ENCODE measurements at places on chromosomes 13 and 19.

- H3K27ac ChIP-seq = no peak overlapping the region
- H3K4me1 ChIP-seq = no peaks in the 10 kb centered on the region
- H3K36me3 ChIP-seq = no peaks in the 10 kb centered on the region
These were observed 3.3 kb upstream of the CEACAM7 start for GRCh38 chr19:41691268-41691970.

GRCh38 chr13:19864024-19864745 lies 736 bp upstream of the ZMYM5 start:
- H3K27me3 ChIP-seq = no peaks in the 10 kb centered on the region
- peaks cover 35% of the 10 kb centered on the region for H3K4me1 ChIP-seq
- peaks cover 15% of the 10 kb centered on the region for H3K36me3 ChIP-seq
- peak overlapping the region; percentile 91 for H3K4me3 ChIP-seq
- peak overlapping the region; percentile 97 for H3K27ac ChIP-seq

DNA sequence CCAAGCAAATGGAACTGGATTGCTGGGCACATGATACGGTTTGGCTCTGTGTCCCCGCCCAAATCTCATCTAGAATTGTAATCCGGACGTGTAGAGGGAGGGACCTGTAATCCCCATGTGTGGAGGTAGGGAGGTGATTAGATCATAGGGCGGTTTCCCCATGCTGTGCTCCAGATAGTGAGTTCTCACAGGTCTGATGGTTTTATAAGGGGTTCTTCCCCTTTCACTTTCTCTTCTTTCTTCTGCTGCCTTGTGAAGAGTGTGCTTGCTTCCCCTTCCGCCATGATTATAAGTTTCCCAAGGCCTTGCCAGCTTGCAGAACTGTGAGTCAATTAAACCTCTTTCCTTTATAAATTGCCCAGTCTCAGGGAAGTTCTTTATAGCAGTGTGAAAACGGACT lies 32.6 kb upstream of the MTIF3 start:
- peaks cover 3% of the 10 kb centered on the region for H3K27me3 ChIP-seq
- DNase-seq = no peak
- peaks cover 10% of the 10 kb centered on the region for H3K4me1 ChIP-seq

DNA sequence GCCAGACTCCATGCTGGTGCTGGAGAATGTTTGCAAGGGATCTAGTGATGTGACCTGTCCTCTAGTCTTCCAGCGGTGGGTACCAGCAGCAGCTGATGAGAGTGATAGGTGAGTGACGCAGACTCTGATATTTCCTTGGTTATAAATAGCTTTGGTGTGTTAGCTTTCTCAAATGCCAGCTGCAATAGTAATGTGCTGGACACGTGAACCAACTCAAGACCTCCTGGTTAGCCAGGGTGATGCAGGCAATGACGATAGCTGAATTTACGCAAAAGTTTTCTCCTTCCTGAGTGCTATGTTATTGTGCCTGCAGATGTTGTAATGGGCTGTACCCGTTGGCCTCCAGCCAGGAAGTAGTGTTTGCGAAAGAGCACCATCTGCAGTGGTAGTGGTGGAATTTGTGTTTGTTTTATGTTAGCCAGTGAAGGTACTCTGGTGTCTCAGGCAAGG lies 129.5 kb downstream of the CYSLTR2 start:
- H3K4me3 ChIP-seq = no peak overlapping the region
- no peak for DNase-seq
- peaks cover 6% of the 10 kb centered on the region for H3K36me3 ChIP-seq
- H3K27ac ChIP-seq = no peak overlapping the region

- H3K36me3 ChIP-seq = peaks cover 3% of the 10 kb centered on the region
- H3K4me3 ChIP-seq = no peak overlapping the region
- H3K4me1 ChIP-seq = no peaks in the 10 kb centered on the region
- no peak for DNase-seq
- H3K27me3 ChIP-seq = peaks cover under 1% of the 10 kb centered on the region
These were observed 22.3 kb upstream of the CYSLTR2 start for GRCh38 chr13:48631441-48631840.

DNA sequence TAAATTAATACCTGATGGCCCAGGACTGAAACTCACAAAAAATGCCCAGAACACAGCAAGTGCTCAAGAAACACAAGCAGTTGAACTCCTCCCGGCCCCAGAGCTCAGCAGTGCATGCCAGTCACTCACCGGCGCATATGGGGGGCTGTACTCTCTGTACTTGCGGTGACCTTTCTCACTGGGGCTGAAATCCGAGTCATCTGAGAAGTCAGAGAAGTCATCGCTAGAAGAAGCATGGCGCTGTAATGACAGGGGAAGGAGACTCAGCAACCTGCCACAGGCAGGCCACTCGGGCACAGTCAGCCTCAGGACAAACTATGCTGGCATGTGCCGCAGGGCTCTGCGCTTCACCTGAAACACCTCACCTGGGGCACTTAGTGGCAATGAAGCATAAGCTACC lies 19.7 kb downstream of the ZC3H4 start:
- peak overlapping the region; percentile 90 for H3K27ac ChIP-seq
- H3K4me1 ChIP-seq = peaks cover 83% of the 10 kb centered on the region
- DNase-seq = peak; percentile 87
- peak overlapping the region; percentile 81 for H3K4me3 ChIP-seq

- no peak overlapping the region for H3K4me3 ChIP-seq
- H3K27me3 ChIP-seq = no peaks in the 10 kb centered on the region
- peaks cover 4% of the 10 kb centered on the region for H3K4me1 ChIP-seq
- H3K36me3 ChIP-seq = peaks cover 3% of the 10 kb centered on the region
These were observed 1.5 kb downstream of the ACP4 start for GRCh38 chr19:50791594-50792271.

- no peak overlapping the region for H3K27ac ChIP-seq
- H3K4me1 ChIP-seq = no peaks in the 10 kb centered on the region
- no peak for DNase-seq
- H3K4me3 ChIP-seq = no peak overlapping the region
- H3K27me3 ChIP-seq = no peaks in the 10 kb centered on the region
- H3K36me3 ChIP-seq = no peaks in the 10 kb centered on the region
These were observed 350.7 kb downstream of the EFNB2 start for GRCh38 chr13:106184790-106185189.

DNA sequence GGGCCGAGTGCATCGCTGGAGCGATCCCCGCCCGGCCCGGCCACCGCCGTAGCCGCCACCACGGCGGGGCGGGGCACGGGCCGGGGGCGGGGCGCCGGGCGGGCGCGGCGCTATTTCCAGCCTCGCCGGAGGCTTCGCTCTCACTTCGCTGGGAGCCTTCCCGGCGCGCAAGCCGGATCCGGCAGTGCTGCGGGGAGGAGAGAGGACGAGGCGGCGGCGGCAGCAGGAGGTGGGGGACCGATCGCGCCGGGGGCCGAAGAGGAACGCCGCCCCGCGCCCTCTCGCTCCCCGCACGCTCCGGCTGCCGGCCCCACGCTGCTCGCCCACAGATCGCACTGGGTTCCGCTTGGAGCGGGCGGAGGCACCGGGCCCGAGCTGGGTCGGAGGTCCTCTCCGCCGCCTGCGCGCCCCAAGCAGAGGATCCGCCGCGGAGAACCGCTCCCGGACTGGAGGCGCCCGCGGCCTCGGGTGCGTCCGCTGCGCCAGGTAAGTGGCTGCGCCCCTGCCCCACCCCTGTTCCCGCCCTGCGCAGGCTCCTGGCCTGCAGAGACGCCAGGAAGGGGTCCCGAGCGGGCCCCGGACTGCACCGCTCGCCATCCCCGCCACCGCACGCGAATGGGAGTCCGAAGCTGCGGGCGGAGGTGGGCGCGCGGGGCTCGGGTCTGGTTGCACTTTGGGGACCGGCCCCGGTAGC lies at the start of gene CHST8:
Gene CHST8 (plus strand): TSS at position 143 of the 694 bp plus-strand sequence. CDS start 67,309 bp downstream, outside the sequence.
- DNase-seq = no peak
- H3K4me3 ChIP-seq = no peak within 1 kb of the TSS
- H3K4me1 ChIP-seq = no peaks in the 10 kb centered on the region

- H3K27ac ChIP-seq = peak overlapping the region; percentile 61
- no peaks in the 10 kb centered on the region for H3K27me3 ChIP-seq
- peaks cover 18% of the 10 kb centered on the region for H3K4me1 ChIP-seq
- no peak overlapping the region for H3K4me3 ChIP-seq
These were observed 153.1 kb downstream of the KDM4B start for GRCh38 chr19:5122121-5122400.

- peaks cover 4% of the 10 kb centered on the region for H3K4me1 ChIP-seq
- peaks cover 12% of the 10 kb centered on the region for H3K27me3 ChIP-seq
- H3K27ac ChIP-seq = no peak overlapping the region
- no peak overlapping the region for H3K4me3 ChIP-seq
- no peaks in the 10 kb centered on the region for H3K36me3 ChIP-seq
These were observed 4.3 kb upstream of the SLITRK5 start for GRCh38 chr13:87666831-87667230.

GRCh38 chr13:33244907-33245287 lies 40.7 kb downstream of the STARD13 start:
- H3K4me1 ChIP-seq = no peaks in the 10 kb centered on the region
- no peaks in the 10 kb centered on the region for H3K36me3 ChIP-seq
- H3K4me3 ChIP-seq = no peak overlapping the region
- peaks cover 3% of the 10 kb centered on the region for H3K27me3 ChIP-seq
- DNase-seq = no peak
- H3K27ac ChIP-seq = no peak overlapping the region

DNA sequence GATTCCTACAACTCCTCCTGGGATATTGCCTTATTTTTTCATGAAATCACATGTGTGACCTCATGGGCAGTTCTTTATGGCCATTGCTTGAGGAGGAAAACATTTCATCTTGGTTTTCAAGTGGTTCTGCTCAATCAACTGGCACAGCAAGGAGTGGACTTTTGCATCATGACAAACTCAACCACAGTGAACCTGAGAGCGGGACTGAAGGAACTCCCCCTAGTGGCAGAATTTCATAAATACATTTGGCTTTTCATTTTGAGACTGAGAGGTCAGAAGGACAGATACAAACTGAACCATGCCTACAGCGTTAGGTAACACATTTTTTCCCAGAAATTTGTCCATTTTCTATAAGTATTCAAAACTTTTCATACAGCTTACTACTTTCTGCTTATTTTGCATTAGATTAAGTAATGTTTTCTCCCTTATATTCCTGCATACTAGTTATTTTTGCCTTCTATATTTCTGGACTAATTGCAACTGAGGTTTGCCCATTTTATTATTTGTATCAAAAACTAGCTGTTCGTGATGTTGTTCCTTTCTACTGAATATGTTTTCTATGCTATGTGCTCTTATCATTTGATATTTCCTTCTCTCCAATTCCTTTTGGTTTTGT lies 13.4 kb upstream of the SIGLEC12 start:
- peaks cover 9% of the 10 kb centered on the region for H3K4me1 ChIP-seq
- H3K27ac ChIP-seq = no peak overlapping the region
- H3K4me3 ChIP-seq = no peak overlapping the region
- H3K27me3 ChIP-seq = peaks cover 45% of the 10 kb centered on the region
- no peaks in the 10 kb centered on the region for H3K36me3 ChIP-seq

DNA sequence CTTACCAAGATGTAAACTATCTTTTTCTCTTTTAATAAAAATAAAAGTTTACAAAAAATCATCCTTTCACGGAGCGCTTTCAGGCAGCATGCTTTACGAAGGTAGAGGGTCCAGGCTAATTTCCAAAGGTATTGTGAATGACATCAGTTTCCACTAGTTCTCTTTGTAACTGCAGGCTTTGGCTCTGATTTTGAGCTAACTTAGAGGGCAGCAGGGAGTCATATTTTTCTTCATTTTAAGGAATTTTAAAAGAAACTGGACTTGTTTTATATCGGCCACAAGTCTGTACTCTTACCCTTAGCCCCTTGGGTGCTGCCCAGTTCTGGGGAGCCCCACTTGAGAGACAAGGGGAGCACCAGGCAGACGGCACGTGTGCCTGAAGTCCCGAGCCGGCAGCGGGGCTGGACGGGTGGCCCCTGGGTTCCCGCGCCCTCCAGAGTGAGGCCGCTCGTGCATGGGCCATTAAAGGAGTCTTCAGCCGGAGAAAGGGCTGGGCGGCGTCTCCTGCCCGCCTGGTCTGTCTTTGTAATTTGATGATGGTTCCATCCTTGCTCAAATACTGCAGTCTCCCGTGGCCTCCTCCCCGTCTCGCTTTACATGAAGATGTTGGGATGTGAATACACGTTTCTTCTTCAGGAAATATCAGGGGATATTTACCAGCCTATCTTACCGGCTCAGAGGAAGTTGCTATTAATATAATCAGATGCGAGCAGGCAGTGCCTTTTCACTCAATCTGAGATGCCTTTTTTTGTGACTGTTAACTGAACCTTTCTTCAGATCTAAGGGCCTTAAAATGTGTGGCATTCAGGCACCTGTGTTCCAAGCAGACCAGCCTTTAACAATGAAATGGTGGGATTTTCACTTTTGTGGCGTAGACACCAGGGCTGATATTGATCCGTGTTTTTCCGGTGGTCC lies 67.4 kb downstream of the GGACT start:
- H3K27ac ChIP-seq = no peak overlapping the region
- H3K27me3 ChIP-seq = peaks cover 3% of the 10 kb centered on the region
- DNase-seq = no peak
- H3K4me1 ChIP-seq = peaks cover 31% of the 10 kb centered on the region

- peak; percentile 56 for DNase-seq
- H3K27ac ChIP-seq = no peak overlapping the region
- H3K4me3 ChIP-seq = no peak overlapping the region
- peaks cover 43% of the 10 kb centered on the region for H3K27me3 ChIP-seq
These were observed 120.9 kb downstream of the NUFIP1 start for GRCh38 chr13:44868397-44868796.

DNA sequence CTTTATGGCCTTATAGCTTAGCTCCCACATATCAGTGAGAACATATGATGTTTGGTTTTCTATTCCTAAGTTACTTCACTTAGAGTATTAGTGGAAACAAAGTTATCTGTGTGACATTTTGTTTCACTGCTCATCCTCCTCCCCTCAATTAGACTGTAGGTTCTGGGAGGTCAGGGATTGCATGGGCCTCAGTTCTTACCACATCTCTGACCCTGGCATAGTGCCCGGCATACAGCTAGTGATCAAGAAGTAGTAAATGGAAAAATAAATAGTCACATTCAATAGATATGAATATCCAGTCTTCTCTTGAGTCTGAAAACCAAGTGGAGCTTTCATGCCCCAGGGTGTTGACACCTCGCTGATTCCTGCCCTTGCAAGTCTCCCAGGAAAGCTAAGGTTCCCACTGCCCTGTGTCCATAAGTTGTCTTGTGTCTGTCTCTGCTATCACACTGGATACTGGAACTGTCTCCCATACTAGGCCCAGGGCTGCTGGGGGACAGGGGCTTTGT lies 249.5 kb upstream of the TSHZ3 start:
- no peaks in the 10 kb centered on the region for H3K27me3 ChIP-seq
- no peak for DNase-seq
- no peaks in the 10 kb centered on the region for H3K4me1 ChIP-seq
- no peak overlapping the region for H3K27ac ChIP-seq
- no peak overlapping the region for H3K4me3 ChIP-seq

- peaks cover 2% of the 10 kb centered on the region for H3K4me1 ChIP-seq
- H3K27me3 ChIP-seq = no peaks in the 10 kb centered on the region
- peak; percentile 84 for DNase-seq
- no peak overlapping the region for H3K27ac ChIP-seq
- H3K4me3 ChIP-seq = no peak overlapping the region
These were observed 11.9 kb downstream of the SELENOW start for GRCh38 chr19:47790398-47790814.

DNA sequence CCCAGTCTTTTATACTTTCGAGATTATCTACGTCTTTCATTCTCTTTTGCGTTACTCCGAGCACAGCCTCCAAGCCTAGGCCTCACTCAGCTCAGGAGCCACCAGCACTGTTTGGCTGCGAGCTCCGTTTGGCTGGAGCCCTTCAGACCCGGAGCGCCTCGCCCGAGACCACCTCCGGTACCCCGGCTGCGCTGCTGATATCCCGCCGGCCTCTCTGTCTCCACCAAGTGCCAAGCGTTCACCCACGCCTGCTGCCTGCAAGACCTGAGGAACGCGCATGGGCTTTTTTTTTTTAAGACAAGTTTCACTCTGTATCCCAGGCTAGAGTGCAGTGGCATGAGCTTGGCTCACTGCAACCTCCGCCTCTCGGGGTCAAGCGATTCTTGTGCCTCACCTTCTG lies 14.1 kb upstream of the ZNF177 start:
- H3K27me3 ChIP-seq = no peaks in the 10 kb centered on the region
- no peak for DNase-seq
- no peak overlapping the region for H3K27ac ChIP-seq
- peaks cover 13% of the 10 kb centered on the region for H3K36me3 ChIP-seq
